C1 segment of cervical spinal cord (tissue), 14 donors: ENCODE measurements at places on chromosomes 2 and 18.

DNA sequence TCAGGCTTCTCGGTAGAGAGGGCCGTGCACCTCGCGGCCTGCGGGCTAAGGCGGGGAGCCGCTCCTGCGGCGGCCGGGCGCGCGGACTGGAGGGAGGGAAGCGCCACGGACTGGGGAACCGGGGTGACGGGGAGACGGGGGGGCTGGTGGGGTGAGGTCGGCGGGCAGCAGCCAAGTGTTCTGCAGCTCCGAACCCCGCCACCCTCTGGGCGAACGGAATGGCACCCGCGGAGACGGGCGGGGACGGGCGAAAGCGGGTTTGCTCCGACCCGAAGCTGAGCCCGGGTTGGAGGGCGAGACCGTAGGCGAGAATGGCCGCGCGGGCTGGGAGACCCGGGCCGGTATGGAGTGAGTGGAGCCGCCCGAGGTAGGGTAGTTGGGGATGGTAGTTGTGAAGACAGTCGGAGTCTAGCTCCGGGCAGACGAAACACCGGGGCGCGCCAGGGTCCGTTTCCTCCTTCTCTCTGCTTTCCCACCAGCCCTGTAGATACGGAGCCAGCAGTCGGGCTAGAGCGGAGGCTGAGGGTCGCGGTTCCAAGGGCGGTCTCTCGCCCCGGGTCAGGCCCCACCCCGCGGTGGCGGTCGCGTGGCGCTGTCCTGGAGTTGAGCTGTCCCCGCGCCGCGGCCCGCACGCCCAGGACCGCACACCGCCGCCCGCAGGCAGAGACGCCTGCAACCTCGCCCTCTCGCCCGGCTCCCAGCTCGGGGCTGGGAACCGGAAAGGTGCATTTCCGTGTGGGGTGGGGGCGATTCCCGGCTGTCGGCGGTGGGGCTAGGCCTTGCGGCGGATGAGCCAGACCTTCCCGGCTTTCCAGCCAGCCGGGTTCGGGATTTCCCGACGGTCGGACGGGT is 160.3 kb upstream of the SIX2 start:
- no peak for DNase-seq

DNA sequence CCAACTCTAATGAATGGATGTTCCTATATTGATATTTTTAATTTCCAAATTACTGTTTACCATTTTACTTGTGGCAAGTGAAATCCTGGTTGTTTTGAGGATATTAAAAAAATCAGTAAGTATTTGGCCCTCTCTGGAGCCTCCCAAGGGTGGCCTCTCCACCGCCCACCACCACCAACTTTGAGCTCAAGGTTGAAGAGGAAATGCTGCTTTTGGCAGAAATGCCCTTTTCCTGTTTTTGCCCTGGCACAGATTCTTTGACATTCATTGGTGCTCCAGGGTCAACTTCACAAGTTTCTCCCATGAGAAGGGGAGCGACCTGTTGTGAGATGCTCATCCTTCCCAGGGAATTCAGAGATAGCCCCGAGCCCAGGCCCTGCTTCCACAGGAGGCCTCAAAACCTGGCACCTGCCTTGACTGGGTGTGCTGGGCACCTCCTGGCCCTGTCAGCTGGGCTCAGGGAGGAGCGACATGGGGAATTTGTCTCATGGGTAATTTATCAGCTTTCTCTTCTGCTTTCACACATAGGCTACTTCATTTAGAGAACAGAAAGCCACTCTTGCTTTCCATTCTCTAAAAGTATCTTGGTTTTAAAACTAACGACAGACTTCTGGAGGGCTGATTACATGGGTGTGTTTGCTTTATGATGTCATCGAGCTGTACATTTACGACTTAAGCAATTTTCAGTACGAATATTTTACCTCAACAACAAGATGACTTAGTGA is 6.9 kb downstream of the CD8A start:
- no peak for DNase-seq

- DNase-seq, result no peak
Observed at GRCh38 chr2:215447673-215448081, 11.8 kb upstream of the FN1 start.

GRCh38 chr2:169765523-169765922 is 31.9 kb downstream of the KLHL23 start:
- DNase-seq, result no peak

- DNase-seq, result no peak
Observed at GRCh38 chr2:70999362-70999761, 4.7 kb upstream of the TEX261 start.

DNA sequence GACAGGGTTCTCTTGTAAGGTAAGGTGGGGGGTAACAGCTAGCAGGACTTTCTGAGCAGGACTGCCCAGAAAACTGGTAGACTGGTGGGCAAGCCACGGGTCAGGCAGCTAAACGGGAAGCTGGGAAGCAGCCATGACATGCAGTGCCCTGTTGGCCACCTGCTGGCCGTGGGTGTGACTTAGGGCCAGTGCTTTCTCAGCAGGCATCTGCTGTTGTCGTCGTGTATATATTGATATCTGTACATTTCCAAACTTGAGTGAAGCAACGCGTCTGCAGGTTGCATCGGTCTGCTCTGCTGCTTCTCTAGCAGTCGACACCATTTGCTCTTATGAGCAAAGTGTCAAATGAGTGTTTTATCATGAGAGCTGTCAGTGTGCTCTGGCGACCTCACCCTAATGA is 31.0 kb downstream of the COA5 start:
- DNase-seq, result no peak

DNA sequence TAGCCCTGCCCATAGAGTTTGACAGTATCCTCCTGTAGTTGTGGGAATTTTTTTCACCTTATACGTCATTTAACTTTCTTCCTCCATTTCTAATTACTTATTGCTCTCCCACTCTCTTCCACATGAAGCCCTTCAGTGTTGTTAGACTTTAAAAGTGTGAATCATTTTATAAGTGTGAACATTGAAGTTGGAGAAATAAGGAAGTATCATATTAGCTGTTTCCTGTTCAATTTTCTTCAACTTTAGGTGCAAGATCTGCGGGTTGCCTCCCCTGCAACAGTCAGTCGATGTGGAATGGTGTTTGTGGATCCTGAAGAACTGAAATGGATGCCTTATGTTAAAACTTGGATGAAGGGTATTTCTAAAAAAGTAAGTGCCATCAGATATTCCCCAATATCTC is 138.1 kb downstream of the DNAH6 start:
- no peak for DNase-seq

GRCh38 chr2:97763176-97763845 is 49.9 kb downstream of the ZAP70 start:
- no peak for DNase-seq
